ENCODE measurements at places on chromosomes 5 and 9.

GRCh38 chr9:121295662-121296191 is 27.8 kb downstream of the GSN start:
- DNase-seq, result no peak

- no peak for DNase-seq
These were observed 179.4 kb downstream of the PJA2 start for GRCh38 chr5:109230369-109230768.

GRCh38 chr5:81750308-81751008 is 439 bp downstream of the SSBP2 start:
- no peak for DNase-seq

GRCh38 chr9:107644733-107645463 is 155.3 kb upstream of the KLF4 start:
- no peak for DNase-seq

GRCh38 chr5:39660020-39660419 is 235.2 kb upstream of the DAB2 start:
- DNase-seq, result no peak

- DNase-seq, result no peak
These were observed 9.3 kb upstream of the DOLPP1 start for GRCh38 chr9:129071526-129072126.

DNA sequence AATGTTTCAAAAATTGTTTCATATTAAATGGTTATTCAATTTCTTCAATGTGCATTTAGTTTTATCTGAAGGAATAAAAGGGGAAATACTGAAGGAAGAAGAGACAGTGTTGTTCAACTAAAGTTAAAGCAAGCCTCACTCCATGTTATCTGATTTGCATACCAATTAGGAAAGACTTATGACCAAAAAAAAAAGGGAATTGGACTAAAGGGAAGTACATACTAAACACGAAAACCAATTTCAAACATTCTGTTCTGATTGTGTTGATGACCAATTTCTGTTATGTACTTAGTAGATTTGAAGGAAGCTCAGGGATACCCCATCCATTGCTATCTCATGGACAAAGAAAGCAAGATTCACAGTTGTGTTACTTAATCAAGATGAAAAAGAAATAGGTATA is 4.9 kb upstream of the GAPT start:
- DNase-seq, result no peak

- no peak for DNase-seq
These were observed 51.8 kb downstream of the WDR36 start for GRCh38 chr5:111143910-111144309.

DNA sequence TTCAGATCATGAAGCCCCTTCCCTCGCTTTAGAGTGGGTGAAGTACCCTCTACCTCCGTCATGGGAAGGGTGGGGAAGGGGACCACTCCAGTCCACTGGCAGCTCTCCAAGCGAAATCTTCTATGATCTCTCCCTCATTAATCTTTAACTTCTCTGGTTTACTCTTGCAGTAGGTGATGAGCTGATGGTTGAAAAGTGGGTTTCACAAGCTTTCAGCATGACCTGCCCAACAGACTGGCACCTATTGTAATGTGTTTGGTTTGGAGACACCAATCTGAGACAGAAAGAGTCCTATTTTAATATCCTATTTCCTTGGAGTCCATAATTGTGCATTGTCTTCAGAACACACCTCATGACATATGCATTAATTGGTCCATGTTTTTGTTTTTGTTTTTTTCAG is 70.8 kb upstream of the TGFBR1 start:
- DNase-seq, result no peak

GRCh38 chr9:73294336-73294735 is 142.7 kb downstream of the ANXA1 start:
- no peak for DNase-seq

GRCh38 chr5:73694089-73694488 is 68.1 kb downstream of the ARHGEF28 start:
- peak; percentile 48 for DNase-seq

DNA sequence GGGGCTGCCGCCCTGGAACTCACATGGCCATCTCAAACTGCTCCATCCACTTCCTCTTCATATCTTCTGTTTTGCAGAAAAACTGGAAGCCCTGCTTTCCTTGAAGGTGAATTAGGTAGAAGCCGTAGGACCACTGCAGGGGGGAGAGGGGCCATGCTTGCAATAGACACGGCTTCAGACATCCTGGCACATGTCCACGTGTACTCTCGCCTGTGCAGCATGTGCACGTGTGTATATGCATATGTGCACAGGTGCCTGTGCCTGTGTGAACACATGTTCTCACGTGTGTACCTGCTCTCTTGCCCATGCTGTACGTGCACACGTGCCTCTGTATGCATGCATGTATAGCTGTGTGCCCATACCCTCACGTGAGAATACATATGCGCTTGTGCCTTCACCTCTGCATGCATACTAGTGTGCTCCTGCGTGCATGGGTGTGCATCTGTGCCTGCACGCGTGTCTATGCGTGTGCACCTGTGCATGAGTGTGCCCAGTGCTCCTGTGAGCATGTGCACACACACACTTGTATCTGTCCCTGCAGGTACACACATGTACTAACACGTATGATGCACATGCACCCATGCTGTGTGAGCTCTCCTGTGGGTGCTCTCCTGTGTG is 47.7 kb upstream of the SARDH start:
- no peak for DNase-seq

DNA sequence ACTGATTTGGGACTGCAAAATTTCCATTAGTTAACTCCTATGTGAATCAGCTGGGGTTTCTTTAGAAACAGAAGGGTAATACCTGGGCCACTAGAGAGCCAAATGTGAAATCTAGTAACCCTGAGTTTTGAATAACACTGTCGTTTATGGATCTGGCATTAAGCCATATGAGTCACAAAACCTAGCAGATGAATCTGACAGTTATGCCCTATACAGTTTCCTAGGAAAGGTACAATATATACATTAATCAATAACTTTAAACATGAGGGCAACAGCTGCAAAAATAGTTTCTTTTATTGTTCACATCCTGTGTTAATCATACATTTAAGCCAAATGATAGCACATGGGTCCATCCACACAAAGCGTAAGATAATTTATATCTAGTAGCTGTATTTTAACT is 56.9 kb downstream of the PAM start:
- DNase-seq, result peak; percentile 53

GRCh38 chr5:175118700-175119309 is 325.2 kb downstream of the DRD1 start:
- DNase-seq, result no peak

DNA sequence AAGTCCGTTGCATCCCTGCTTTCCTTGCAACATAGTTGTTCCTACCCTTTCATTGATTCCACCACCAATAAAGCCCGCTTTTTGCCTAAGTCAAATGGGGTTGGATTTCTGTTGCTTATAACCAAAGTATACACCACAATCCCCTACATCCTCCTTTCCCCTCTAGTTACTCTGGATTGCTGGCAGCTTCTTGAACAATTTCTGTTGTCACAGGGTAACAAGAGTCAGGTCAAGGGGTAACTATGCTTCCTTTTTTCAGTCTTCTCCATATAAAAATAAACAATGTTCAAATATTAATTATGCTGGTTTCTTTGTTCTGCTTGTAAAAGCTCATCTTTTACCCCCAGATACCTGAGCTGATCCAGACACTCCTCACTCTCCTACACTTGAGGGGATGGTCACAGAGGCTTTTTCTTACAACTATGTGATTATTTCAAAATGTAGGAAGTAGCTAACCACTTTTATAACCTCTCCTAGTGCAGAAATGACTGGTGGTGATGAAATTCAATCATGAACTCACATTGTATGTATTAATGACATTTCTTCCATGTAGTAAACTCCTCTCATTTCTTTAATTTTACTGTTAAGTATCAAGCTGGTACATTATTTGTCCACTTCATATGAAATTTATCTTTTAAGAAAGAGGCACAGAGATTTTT is 136.5 kb downstream of the SNX18 start:
- no peak for DNase-seq

GRCh38 chr9:76537150-76537646 is 78.2 kb downstream of the GCNT1 start:
- no peak for DNase-seq

GRCh38 chr9:73067074-73067473 is 84.6 kb upstream of the ANXA1 start:
- peak; percentile 9 for DNase-seq

GRCh38 chr5:90528601-90529193 is 687 bp downstream of the LYSMD3 start:
- DNase-seq, result peak; percentile 67

- DNase-seq, result peak; percentile 50
These were observed 129.5 kb downstream of the NIPBL start for GRCh38 chr5:37005946-37006540.

- DNase-seq, result peak; percentile 88
These were observed 129.3 kb upstream of the SLC44A1 start for GRCh38 chr9:105114964-105115728.

DNA sequence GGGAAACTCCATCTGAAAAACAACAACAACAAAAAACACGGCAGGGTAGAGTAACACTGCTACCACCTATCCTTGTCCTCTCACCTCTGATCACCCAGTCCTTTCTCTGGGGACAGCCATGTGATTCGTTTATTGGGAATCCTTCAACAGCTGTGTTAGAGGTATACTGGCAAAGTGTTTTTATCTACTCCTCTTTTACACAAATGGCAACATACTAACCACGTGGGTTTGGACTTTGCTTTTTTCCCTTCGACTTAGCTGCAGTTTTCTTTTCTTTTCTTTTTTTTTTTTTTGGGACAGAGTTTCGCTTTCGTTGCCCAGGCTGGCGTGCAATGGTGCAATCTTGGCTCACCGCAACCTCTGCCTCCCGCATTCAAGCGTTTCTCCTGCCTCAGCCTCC is 11.2 kb upstream of the SET start:
- DNase-seq, result no peak

DNA sequence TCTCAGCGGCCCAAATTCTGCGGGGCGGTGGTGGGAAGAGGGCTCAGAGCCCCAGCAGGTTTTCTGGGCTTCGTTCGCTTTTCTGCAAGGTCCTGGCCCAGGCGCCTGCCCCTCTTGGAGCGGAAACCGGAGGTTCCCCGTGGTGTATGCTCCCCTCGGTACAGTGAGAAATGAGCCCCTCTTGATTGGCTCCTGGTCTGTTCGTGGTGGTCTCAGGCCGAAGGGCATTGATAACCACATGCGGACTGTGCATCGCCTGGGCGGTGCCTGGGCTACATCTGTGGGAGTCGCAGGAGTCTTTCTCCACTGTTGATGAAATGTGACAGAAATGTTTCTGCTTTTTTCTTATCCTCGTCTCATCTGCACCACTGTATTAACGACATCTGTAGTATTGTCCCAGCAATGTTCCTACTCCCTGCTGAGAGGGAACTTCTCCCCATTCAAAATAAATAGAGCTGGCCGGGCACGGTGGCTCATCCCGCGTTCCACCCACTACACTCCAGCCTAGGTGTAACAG is 682 bp downstream of the MAN1B1 start:
- no peak for DNase-seq

DNA sequence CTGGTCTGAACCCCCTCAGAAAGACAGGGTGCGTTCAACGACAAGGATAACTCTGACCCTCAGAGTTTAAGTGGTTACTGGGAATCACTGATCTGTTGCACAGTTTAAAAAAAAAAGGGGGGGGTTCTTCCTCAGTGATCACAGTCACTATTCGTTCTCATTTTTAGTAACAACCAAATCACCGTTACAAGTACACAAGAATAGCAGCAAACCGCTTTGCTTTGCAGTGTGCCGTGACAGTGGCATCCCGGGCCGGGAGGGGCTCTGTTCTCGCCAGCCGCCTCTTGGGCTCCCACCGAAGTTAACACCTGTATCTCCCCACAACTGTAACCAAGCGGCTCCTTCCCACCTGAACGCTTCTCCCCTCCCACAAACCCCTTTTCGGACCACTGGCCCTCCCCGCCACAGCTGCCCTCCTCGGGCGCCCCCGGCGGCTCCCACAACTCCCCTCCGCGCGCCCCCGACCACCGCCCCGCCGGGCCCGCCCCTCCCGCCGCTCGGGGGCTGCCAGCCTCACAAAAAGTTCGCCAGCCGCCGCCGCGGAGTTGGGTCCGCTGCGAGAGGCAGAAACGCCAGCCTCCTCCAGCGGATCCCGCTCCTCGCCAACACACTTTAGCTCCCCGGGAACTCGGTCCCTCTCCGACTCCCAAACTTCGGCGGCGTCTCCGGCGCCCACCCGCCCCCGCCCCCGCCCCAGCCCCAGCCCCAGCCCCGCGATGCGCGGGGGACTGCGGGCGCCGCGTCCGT is 1.2 kb downstream of the SSBP2 start:
- peak; percentile 74 for DNase-seq

GRCh38 chr5:75142566-75143136 is 90.3 kb upstream of the GCNT4 start:
- no peak for DNase-seq

GRCh38 chr5:167565189-167565954 is 726.1 kb upstream of the WWC1 start:
- DNase-seq, result no peak

GRCh38 chr5:147483188-147483790 is 26.6 kb downstream of the DPYSL3 start:
- DNase-seq, result peak; percentile 57

DNA sequence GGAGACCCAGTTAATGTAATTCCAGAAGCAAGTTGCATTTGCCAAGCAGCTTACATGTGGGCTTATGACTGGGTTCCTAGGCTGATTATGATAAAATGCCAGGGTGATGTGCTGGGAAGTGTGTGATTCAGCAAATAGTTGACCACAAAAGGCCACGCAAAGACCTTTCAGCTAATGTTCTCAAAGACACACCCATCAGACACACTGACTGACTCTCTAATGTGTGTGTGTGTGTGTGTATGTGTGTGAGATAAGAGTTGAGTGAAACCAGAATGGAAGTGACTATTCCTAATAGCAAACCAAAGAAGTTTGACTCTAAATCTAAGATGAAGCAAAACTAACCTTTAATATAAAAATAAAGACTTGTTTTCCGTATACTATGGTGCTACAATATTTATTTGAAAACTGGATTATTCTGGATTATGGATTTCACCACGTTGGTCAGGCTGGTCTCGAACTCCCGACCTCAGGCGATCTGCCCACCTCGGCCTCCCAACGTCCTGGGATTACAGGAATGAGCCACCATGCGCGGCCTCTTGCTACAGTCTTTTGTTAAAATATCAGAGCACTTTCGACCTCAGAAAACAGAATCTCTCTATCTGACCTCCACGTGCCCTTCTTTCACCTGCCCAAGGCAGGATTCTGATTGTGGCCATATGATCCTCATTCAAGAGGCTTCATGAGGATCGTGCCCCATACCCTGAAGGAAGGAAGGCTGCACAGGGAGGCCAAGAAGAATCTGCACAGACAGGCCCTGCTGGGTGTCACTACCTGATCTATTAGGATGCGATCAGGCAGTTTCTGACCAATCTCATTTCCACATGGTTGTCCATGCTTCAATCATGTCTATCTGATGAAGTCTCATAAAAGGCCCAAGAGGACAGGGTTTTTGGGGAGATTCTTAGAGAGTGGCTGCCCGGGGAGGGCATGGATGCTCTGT is 75.6 kb downstream of the USP20 start:
- peak; percentile 96 for DNase-seq

- DNase-seq, result no peak
These were observed 323.9 kb downstream of the NNT start for GRCh38 chr5:43926923-43927322.

GRCh38 chr5:91114658-91115057 is 268.5 kb downstream of the ARRDC3 start:
- no peak for DNase-seq

- DNase-seq, result no peak
These were observed 116.6 kb upstream of the STARD4 start for GRCh38 chr5:111628901-111629300.

GRCh38 chr9:21965401-21965951 is 28.7 kb downstream of the CDKN2A start:
- DNase-seq, result peak; percentile 54
